ENCODE measurements at places on chromosomes 13 and 19. TPM values are rescaled to one million over a fixed set of nuclear protein-coding genes. Genes with fewer than 3 reads are reported as not detected.

GRCh38 chr13:51539887-51540286 is 44.4 kb upstream of the WDFY2 start:
- DNase-seq: no peak

- no peak for DNase-seq
Observed at GRCh38 chr19:273393-273792, 17.8 kb downstream of the PLPP2 start.

DNA sequence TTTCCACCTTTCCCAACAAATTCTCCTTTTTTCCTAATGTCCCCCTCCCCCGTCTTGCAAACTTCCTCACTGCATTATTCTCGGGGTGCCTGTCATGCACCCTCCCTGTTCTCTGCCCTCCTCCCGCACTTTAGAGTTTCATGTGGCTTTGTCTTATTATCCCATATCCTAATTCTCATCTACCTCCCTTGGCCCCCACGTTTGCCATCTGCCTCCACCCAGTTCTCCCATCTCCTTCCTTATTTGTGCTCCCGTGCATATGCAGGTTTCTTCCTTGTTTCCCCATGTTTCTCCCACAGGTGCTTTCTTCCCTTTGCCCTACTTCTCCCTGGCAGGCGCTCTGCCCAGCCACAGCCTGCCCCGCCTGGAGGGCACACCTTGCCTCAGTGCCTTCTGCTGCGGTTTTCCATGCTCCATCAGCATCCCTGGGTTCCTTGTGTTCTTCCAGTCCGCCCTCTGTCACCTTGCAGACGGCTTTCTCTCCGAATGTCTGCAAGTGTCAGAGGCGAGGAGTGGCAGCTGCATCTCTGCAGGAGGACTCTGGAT is 1.5 kb downstream of the SPATA13 start:
- no peak for DNase-seq

DNA sequence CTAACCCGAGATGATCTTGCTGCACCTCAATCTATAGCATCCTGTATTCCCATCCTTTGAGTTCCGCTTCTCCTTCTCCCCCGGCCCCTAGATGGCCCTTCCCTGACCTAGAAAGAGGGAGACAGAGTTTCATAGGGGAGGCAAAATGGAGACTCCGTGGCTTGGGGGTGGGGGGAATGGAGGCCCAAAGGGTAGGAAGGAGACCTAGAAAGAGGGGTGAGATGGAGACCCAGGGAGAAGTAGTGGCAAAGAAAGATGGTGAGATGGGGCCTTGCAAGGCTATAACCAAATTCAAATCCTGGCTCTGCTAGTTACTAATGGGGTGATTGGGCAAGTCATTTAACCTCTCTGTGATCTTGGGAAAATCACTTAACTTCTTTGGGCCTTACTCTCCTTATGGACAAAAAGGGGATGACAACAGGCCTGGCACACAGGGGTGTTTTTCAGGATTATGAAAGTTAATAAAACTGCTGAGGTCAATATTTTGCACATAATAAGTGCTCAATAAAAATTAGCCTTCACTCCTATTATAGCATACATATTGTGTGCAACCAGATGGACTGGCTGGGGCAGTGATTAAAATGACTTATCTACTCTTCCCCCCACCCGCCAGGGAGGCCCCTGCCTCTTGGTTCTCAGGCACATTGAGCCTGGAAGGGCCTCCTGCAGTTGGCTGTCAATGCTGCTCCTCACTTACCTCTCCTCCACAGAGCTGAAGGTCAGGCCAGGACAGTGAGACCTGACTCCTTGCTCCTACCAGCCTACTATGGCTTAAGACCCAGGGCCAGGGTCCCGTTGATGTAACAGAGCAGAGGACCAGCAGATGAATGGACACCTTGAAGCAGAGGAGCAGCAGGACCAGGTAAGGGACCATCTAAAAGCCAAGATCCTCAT is 633 bp downstream of the SPHK2 start:
- DNase-seq: peak; percentile 22

DNA sequence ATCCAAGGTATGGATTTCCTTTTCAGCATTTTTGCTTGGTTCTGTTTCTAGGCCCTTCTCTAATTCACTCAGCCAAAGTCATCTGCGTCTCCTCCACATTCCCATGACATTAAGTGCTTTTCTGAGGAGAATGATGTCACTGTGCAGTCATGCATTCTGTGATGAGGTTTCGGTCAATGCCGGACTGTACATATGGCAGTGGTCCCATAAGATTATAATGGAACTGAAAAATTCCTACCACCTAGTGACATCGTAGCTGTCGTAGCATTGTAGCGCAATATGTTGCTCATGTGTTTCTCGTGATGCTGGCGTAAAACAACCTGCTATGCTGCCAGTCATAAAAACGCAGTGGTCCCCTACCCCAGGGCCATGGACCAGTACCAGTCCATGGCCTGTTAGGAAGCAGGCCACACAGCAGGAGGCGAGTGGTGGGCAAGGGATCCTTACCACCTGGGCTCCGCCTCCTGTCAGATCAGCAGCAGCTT is 63.4 kb upstream of the TNFRSF19 start:
- no peak for DNase-seq

DNA sequence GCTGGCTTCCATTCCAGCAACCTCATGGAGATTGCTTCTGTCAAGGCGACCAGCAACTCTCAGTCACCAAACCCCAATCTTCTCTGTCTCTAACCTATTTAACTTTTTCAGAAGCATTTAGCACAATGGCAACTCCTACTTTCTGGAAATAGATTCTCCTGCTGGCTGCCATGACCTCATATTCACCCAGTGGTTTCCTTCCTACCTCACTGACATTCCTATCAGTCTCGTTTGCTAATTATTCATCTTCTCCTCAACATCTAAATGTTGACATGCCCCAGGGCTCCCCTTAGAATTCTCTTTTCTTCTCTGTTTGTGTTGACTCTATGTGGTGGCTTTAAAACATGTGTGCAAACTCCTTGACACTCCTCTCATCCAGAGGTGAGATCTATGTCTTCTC is 106.7 kb downstream of the OLFM4 start:
- DNase-seq: no peak

DNA sequence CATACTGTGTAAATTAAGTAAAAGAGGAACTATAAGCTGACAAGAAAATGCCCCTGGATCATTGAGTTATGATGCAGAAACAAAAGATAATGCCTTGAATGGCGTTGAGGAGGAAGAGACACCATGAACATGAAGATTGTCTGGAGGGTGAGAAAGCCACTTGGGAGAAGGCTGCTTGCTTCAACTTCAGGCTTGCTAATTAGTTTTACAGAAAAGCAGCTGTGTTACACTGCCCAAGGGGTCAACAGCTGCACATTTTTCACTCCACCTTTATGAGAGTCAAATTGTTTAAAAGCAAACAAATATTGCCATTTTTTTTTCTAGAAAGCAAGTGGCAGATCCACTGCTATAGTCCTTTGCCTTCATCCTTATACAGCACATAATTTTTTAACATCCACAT is 35.5 kb upstream of the KLF12 start:
- no peak for DNase-seq

DNA sequence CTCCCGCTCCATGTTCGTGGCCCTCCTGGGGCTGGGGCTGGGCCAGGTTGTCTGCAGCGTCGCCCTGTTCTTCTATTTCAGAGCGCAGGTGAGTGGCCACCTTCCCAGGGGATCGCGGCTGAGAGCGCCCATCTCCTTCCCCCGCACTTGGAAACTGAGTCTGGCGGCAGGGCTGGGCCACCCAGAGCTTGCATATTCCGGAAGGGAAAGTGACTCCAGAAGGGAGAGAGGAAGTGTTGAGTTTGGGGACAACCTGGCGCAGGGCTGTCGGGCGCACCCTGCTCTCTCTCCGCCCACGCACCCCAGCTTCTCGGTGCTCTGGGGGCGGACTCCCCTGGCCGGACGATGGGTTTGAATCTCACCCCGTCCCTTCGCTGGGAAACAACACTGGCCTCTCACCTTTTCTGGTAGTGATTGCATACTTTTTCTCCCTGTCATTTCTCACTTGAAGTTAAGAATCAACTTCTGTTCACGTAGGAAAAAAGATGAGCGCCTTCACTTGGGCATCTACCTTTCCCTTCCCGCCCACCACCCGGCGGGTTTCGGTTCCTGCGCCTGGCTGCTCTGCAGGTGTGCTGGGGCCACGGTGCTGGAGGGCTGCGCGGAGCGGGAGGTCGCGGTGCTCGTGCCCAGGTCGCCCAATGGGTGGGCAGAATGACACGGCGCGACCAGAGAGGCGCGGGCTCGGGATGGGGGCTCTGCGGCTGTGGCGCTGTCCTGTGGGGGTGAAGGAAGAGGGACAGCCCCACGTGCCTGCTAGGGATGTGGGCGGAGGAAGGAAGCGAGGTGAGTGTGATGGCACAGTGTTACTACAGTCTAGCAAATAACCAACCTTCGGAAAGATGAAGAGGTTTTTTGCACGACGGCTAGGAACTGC is 721 bp downstream of the TNFSF11 start:
- DNase-seq: peak; percentile 49

- DNase-seq: peak; percentile 65
Observed at GRCh38 chr13:25286308-25286968, 850 bp downstream of the MTMR6 start.

DNA sequence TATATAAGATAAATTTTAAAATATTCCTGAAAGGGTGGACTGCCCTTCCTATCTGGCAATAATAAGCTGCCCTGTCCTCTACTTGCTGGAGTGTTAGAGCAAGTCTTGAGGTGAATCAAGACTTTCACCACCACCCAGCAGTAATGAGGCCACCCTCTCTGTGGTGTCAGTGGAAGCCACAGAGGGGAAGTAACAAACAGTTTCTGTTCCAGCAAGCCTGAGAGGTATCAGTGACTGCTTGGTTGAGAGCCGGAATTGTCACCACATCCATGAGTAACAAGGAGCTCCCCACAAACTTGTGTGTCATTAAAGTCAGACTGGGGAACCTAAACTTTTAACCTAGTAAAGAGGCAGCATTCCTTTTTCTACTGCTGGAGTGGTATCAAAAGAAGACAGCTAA is 532.7 kb upstream of the SPRY2 start:
- peak; percentile 20 for DNase-seq

DNA sequence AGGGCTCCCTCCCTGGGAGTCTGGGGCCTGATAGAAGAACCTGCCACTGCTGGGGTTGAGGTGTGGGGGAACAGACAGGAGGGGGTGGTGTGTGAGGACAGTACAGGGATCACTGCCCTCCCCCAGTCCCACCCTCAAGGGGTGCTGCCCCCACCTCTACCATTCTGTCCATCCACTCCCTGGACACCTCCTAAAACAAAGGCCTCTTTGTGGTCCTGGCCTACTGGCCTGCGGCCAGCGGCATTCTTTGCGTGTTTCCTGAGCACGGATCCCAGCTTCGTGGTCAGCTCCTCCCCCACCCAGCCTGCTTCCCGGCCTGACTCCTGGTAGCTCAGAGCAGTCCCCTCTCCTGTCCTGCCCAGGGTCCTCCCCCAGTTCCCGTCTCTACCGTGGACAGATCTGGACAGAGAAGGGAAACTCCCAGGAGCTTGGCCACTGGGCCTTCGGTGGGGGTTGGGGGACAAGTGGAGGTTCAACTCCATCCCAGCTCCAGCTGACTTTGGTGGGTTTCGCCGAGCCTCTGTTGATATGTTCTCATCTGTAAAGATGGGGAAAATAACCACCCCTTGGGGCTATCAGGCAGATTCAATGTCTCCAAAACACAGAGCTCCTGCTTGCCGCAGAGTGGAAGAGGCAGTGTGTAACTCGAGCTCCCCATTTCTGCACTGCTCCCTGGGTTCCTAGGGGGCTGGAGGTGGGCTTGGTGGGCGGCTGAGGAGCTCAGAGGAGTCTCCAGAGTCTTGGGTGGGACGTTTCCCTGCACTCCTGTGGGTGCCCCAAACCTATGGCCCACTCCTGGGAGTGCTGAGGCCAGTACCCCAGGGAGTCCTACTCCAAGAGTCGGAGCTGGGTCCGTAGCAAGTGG is 48.7 kb downstream of the LYL1 start:
- DNase-seq: no peak

DNA sequence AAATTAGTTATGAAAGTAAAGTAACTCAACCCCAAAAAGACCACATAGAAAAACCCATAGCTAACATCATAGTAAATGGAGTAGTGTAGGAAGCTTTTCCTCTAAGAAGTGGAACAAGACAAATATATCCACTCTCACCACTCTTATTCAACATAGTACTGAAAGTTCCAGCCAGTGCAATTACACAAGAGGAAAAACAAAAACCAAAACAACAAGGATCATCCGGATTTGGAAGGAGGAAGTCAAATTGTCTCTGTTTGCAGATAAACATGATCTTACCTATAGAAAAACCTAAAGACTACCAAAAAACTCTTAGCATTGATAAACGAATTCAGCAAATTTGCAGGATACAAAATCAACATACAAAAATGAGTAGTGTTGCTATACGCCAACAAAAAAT is 8.5 kb upstream of the SIGLEC8 start:
- no peak for DNase-seq

DNA sequence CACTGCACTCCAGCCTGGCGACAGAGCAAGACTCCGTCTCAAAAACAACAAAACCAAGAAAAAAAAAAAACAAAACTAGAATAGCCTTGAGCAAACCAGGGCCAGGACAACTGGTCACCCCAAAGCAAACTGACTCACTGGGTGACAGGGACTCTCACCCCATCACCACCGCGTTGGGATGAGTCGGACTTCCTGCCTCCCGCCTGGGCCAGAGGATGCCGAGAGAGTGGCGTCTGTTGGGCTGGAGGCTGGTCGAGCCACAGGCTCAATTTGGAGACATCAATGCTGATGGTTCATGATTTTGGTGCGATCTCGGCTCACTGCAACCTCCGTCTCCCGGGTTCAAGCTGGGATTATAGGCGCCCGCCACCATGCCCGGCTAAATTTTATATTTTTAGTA is 11.6 kb downstream of the TMPRSS9 start:
- no peak for DNase-seq

DNA sequence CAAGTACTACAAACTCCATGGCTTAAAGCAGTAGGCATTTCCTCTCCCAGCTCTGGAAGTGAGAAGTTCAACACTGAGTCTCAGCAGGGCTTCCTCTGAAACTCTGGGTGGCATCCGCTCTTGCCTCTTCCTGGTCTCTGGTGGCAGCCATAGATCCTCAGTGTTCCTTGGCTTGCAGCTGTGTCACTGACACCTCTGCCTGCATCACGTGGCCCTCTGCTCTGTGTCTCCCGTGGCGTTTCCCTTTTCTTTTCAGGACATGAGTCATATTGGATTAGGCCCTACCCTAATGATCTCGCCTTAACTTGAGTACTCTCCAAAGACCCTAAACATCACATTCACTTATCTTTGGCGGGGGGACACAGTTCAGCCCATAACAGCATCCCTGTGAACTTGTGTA is 466.7 kb downstream of the MYO16 start:
- DNase-seq: no peak

- DNase-seq: no peak
Observed at GRCh38 chr19:40262422-40262821, 22.7 kb downstream of the AKT2 start.

CADM4 gene
- total RNA-seq: 0.10 TPM

DNM2 gene
- total RNA-seq: 240 TPM

PHF11 gene
- total RNA-seq: 94.8 TPM

LYPD3 gene
- total RNA-seq: 0.68 TPM

IQCN gene
- total RNA-seq: 4.2 TPM
